Muscle of arm (tissue), 14 donors: ENCODE measurements at places on chromosomes 13 and 19.

DNA sequence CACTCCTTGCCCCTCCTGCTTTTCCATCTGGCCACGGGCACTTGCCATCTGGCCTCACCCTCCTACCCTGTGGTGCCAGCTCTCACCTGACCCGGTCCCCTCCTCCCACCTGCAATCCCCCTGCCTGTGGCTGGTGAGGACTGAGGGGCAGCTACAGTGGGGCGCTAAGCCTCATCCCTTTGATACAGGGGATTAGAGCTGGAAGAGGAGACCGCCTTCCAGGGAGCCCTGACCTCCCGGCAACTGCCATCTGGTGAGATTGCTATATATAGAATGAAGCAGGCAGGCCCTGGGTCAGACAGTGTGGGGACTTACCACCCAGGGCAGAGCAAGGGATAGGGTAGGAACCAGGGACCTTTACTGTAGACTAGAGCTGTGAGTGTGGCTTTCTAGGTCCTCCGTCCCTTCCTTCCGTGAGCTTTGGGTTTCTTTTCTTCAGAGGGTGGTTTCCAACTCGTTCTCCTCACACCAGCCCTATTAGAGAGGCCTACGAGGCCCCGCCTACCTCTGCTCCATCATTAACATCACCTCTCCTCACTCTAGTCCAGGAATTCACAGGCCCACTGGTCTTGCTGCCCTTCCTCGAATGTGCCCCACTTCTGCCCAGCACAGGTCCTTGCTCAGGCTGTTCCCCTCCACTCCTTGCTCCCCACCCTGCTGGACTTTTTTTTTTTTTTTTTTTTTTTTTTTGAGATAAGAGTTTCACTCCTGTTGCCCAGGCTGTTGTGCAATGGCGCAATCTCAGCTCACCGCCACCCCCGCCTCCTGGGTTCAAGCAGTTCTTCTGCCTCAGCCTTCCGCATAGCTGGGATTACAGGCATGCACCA, 7.7 kb downstream of the KASH5 start:
- DNase-seq = no peak

DNA sequence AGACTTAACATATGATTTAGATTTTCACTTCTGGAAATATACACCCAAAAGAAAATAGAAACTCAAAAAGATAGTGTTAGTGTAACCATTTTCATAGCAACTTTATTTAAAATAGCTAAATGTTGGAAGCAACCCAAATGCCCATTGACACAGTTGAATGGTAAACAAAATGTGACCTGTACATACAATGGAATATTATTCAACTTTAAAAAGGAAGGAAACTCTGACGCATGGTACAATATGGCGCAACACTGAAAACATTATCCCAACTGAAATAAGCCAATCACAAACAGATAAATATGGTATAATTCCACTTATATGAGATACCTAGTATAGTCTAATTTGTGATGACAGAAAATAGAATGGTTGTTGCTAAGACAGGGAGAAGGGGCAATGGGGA, 1456.1 kb upstream of the MIR17HG start:
- no peak for DNase-seq

GRCh38 chr19:10468133-10468532, 35.0 kb downstream of the KEAP1 start:
- no peak for DNase-seq

- no peak for DNase-seq
Measured at GRCh38 chr13:31627097-31627845, 112.1 kb upstream of the RXFP2 start.

- DNase-seq = peak; percentile 94
Measured at GRCh38 chr13:45340422-45341033, 455 bp downstream of the TPT1 start.
